Thoracic aorta endothelial cell (primary cell): ENCODE measurements at places on chromosomes 16 and 17. TPM values are rescaled to one million over a fixed set of nuclear protein-coding genes. Genes with fewer than 3 reads are reported as not detected.

The IGSF6 gene
- not detected in 2 replicates for total RNA-seq

The IGFALS gene
- total RNA-seq, result not detected in 2 replicates

The MYH13 gene
- total RNA-seq, result not detected in 2 replicates

The SLFN12 gene
- total RNA-seq, result 47.0 and 61.0 TPM in 2 replicates

The CLEC18C gene
- total RNA-seq, result not detected in 2 replicates

The C16orf92 gene
- total RNA-seq, result not detected in 2 replicates

The CFAP97D1 gene
- total RNA-seq, result 0.14 TPM in 1 of 2 replicates, not detected in the other

The MEIOB gene
- total RNA-seq, result 0.14 and 0.66 TPM in 2 replicates

The DOC2A gene
- 0.13 and 0.22 TPM in 2 replicates for total RNA-seq

The SNX20 gene
- total RNA-seq, result not detected in 2 replicates

The AXIN1 gene
- 19.8 and 20.8 TPM in 2 replicates for total RNA-seq
